ENCODE measurements at places on chromosomes 2 and 18.
A peak's percentile ranks its signal among the peaks of the same experiment; 100 is the strongest.

DNA sequence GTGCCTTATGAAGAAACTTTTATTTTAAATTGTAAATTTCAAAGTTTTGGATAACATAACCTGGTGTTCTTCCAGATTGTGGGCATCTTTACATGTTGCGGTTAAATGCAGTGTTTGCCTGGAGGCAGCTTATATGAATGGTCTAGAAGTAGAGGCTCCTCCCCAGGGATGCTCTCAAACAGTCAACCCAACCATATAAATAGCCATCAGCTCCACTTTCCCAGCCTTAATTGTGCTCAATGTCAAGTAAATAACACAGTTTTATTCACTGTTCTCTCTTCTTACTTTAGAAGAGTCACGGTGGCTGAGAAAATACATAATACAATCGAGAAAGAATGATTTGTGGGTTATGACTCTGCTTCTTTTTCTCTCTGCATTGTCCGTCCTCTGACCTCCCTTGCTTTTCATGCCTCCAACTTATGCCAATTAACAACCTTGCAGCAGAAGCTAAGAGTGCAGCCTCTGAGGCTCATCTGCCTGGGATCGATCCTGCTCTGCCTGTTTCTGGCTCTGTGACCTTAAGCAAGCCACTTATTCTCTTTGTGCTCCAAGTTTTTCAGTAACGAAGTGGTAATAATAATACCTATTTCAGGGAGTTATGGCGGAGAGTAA lies 100.3 kb downstream of the DAW1 start:
- no peak for DNase-seq

DNA sequence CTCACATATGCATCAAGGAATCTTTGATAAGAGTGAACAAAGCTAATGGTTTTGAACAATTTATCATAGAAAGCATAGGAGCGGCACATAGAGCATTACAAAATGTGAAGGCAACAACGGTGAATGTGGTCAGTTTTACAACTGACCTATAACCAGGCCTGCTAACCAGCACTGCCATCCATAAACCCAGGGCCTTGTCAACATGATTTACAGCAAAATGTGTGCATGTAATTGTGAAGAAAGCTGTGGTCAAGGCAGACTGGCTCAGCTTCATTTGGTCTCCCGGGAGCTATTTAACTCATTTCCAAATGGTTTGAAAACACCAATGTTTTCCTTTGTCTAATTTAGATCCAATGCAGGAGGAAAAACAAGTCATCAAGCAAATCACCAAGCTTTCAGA lies 119.8 kb downstream of the DHRS9 start:
- no peak for DNase-seq

DNA sequence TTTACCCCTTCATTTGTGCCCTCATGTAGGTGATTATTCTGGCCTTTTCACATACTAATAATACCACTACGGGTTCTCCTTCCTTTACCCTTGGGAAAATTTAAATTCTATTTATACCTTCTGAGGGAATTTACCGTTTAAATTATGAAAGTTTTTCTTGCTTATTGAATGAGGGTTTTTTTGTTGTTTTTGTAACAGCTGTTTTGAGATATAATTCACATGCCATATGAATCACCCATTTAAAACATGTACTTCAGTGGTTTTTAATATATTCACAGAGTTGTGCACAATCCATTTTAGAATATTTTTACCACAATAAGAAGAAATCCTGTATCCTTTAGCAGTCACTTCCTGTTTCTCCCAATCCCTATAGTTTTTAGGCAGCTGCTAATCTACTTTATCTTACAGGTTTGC lies 54.7 kb downstream of the EML4 start:
- DNase-seq: no peak

- no peak for DNase-seq
Measured at GRCh38 chr18:56738184-56738583, 87.0 kb downstream of the WDR7 start.

GRCh38 chr2:178225006-178225805 lies 30.9 kb downstream of the OSBPL6 start:
- DNase-seq: no peak

DNA sequence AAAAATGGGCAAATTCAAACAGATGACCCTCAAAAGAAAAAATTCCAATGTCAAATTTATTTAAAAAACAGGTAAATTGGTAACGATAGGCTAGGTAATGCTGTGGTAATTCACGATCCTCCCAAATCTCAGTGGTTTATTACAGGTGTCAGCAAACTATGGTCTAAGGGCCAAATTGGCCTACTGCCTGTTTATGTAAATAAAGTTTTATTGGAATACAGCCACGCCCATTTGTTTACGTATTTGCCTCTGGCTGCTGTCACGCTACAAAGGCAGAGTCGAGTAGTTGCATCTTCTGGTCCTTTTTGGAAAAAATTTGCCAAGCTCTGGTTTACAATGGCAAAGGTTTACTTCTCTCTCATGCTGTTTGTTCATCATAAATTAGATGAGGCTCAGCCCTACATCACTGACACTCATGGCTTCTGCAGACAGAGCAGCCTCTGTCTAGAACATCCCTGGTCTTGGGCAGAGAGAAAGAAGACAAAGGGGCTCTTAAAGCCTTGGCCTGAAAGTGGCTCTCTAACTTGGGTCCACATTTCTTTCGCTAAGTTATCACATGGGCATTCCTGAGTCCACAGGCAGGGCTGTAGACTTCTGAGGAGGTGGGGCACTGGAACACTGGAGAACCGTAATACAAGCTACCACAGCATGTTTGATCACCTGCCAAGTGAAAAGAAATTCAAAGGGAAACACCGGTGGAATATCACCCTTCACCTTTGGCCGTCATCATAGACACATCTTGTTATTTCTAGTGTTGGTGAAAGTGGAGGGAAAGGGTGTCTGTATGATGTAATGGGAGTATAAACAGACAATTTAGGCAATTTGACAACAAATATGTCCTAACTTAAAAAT lies 34.8 kb downstream of the SP110 start:
- no peak for DNase-seq

DNA sequence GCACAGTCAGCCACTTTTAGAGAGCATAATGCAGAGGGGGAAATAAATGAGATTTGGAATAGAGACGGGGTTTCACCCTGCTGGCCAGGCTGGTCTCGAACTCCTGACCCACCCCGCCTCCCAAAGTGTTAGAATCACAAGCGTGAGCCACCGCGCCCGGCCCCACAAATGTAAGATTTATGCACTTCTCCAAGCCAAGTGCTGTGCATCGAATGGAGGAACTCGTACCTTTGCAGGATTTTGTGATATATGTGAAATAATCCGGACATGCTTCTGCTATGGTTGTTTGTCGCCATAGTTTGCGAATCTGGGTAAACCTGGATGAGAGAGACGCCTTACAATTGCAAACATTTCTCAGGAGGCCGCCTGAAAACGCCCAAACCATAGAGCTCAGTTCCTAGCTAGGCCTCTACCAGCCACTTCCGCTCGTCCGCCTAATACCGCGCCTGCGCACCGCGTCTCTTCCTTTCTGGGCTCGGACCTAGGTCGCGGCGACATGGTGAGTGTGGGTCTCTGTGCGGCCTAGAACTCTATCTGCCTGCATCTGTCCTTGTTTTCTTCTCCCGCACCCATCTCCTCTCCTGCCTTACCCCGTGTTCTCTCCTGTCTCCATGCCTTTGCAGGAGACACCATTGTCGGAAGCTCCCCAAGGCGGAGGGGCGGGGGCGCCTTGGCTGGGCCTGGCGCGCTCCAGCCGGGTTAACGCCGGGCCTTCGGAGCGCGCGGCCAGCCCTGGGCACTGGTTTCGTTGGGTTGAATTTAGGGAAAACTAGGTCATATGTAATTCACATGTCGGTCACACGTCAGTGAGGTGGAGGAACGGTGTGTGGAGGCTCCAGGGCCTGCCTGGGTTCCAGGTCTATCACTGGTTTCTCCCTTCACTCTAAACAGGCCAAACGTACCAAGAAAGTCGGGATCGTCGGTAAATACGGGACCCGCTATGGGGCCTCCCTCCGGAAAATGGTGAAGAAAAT lies at the start of gene RPL37A:
Gene RPL37A, plus strand, starts transcription at position 466 of the 974 bp plus-strand sequence. Its CDS starts 31 bp downstream, at position 497.
- peak; percentile 70 for DNase-seq

- no peak for DNase-seq
Measured at GRCh38 chr2:20103530-20103929, 52.1 kb upstream of the LAPTM4A start.

- no peak for DNase-seq
Measured at GRCh38 chr2:180999274-180999964, 19.0 kb downstream of the UBE2E3 start.

- no peak for DNase-seq
Measured at GRCh38 chr18:79645291-79645983, 34.2 kb upstream of the CTDP1 start.

- DNase-seq: no peak
Measured at GRCh38 chr18:57519668-57520424, 66.7 kb downstream of the FECH start.

DNA sequence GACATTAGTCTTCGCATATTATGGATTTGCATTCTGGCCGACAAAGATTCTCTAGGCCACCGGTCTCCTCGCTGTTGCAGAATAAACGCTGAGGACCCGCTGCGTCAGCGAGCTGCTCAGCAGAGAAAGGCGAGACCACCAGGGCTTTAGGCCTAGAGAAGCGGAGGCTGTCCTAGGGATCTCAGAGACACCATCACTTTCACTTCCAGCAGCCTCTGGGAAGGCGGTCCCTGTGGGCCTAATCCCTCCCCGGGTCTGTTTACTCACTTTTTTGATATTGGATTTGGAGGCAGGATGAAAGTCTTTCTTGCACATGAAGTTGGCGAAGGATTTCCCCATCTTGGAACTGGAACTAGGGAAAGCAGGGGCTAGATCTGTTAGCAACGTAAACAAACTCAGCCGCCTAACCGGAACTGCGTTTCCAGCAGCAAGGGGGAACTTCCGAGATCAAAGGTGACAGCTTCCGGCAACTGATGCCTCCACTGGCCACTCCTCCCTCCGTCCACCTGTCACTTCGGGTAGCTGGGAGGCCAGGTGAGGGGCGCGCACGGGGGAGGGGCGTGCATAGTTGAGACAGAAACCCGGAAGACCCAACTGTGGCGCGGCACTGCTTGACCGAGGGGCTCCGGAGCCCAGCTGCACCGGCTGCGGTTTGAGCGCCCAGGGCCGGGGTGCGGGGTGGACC lies at the start of gene SCRN3:
Gene SCRN3, plus strand, starts transcription at position 447 of the 685 bp plus-strand sequence. CDS start 2,554 bp downstream, outside the sequence.
- peak; percentile 41 for DNase-seq

GRCh38 chr18:52370841-52371240 lies 30.8 kb downstream of the DCC start:
- DNase-seq: no peak

- no peak for DNase-seq
Measured at GRCh38 chr2:70937866-70938585, 2.3 kb downstream of the ATP6V1B1 start.

DNA sequence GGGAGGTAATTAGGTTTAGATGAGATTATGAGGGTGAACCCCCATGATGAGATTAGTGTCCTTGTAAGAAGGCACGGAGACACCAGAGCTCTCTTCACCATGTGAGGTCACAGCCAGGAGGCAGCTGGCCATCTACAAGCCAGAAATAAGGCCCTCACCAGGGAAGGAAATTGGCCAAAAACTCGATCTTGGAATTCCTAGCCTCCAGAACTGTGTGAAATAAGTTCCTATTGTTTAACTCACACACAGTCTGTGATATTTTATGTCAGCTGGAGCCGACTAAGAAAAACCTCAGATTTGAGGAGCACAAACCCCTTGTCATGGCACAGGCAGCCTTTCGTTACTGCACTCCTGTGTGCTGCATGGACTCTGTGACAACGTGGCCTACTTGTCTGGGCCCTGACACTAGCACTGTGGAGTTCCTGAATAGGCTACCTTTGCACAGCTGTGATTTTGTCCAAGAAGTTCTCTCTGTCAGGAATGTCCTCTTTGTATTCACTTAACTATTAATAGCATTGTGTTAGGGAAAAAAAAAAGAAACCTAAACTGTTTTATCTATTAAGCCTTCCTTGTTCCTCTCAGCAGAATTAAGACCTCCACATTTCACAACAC lies 319.8 kb downstream of the TDRD15 start:
- DNase-seq: no peak

GRCh38 chr2:119108186-119108585 lies 50.4 kb downstream of the C1QL2 start:
- DNase-seq: no peak

DNA sequence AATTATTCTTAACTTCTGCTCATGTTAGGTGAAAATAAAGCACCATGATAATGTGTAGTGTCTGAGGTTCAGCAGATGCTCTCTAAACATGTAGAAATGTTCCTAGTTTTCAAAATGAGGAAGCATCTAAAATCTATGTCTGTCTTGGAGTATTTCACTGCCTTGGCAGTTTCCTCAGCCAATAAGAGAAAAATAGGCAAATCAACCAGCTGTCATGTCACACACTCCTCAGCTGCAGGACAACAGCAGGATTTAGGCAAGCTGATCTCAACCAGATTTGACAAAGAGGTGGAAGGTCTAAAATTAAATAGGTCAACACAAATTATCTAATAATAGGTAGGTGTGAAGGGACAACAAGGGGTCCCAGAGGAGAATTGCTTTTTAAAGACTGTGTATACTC lies 164.1 kb upstream of the BOD1L2 start:
- DNase-seq: no peak

- no peak for DNase-seq
Measured at GRCh38 chr2:149313512-149313972, 16.8 kb upstream of the LYPD6 start.

DNA sequence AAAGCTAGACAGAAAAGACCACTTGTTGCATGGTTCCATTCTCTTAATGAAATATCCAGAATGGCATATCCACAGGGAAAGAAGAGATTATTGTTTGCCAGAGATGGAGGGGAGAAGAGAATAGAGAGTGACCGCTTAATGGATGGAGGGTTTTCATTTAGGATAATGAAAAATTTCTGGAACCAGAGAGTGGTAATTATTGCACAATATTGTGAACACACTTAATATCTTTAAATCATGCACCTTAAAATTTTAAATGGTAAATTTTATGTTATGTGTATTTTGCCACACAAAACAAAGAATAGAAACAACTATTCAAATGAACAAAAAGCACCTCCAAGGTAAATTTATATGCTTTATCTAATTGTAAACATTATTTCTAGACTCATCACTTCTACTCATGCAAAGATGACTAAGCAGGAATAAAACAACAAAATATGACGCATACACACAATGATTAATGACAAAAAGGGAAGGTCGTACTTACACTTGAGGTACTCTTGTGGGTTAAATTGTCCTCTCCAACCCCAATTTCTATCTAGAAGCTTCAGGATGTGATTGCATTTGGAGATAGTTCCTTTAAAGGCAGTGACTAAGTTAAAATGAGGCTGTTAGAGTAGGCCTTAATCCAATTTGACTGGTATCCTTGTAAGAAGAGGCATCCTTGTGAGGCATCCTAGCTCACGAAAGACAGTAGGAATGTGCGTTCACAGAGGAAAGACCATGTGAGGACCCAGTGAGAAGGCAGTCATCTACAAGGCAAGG lies 18.7 kb upstream of the DHRS9 start:
- DNase-seq: no peak

- no peak for DNase-seq
Measured at GRCh38 chr2:62801814-62802523, 96.5 kb downstream of the EHBP1 start.

GRCh38 chr18:47175283-47175897 lies 774 bp downstream of the IER3IP1 start:
- DNase-seq: no peak

GRCh38 chr2:63488118-63488713 lies 100.1 kb downstream of the WDPCP start:
- DNase-seq: no peak

GRCh38 chr18:23969664-23970063 lies 44.9 kb upstream of the TTC39C start:
- DNase-seq: no peak

GRCh38 chr18:35511833-35512232 lies 14.1 kb upstream of the INO80C start:
- DNase-seq: no peak

GRCh38 chr2:197309691-197310231 lies 819 bp downstream of the ANKRD44 start:
- peak; percentile 31 for DNase-seq

GRCh38 chr2:29589440-29590103 lies 331.8 kb downstream of the ALK start:
- DNase-seq: no peak

- DNase-seq: no peak
Measured at GRCh38 chr2:112314856-112315255, 39.5 kb downstream of the ZC3H6 start.
